ENCODE measurements at places on chromosomes 5 and 9.

GRCh38 chr9:127875306-127875966 is 2.0 kb downstream of the AK1 start:
- DNase-seq = no peak

DNA sequence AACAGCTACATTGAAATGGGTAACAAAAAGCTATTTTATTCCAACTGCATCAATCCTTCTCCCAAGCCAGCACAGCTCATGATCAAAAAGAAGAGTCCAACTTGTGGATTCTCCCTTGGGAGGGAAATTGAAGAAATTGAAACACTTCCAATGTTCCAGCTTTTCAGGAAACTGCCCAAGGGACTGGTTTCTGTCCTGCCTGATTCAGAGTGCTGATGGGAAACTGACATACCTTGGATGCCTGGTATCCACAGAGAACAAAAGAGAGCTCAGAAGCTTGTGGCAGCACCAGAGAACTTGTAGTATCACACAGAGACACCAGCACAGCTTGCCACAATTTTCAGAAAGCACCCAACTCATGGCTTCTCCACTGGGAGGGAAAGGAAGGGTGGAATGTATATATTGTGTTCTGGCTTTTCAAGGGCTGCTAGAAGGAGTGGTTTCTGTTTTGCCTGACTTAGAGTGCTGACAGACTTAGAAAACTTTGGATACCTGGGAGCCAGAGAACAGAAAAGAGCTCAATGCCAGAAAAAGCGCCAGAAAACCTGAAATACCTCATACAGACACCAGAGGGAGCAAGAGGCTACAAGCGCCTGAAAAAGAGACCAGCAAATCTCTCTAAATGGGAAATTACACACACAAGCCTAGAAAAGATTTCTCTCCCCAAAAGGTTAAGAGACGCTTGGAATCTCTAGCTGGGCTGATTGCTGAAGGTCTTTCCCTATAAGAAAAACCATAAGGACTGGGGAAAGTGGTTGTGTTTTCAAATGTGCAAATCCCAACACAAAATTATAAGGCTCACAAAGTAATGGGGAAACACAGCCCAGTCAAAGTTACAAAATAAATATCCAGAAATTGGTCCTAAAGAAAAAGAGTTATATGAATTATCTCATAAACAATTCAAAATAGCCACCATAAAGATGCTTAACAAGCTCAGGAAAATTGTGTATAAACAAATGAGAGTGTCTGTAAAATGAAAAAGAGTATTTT is 178.8 kb downstream of the SPOCK1 start:
- DNase-seq = peak; percentile 36

DNA sequence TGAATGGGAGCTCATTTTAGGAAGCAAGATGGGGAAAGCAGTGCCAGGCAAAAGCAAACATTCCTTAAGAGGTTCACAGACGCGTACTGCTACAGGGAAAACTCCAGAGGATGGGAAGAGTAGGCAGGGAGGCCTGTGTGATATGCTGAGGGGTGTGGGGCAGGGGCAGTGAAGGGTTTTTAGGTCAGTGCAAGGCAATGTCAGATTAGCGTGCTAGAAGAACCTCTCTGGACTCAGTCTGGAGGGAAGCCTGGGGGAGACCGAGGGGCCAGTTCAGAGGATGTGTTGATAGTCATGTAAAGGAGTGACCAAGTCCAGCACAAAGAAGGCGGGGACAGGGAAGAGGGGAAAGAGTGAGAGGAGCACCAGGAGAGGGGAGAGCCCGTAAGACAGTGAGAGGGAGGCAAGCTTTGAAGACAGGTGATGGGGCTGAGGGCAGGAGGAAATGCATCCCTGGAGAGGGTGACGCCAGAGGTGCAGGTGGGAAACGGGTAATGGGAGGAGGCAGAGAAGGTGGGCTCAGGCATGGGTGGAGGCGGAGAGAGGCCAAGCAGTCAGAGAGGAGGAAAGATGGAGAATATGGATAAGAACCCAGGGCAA is 134.5 kb downstream of the MTX3 start:
- no peak for DNase-seq

- no peak for DNase-seq
These were observed 61.6 kb downstream of the COL27A1 start for GRCh38 chr9:114216976-114217375.

GRCh38 chr5:159156426-159157238 is 52.7 kb downstream of the RNF145 start:
- DNase-seq = peak; percentile 18

GRCh38 chr5:95283761-95284571 is 928 bp downstream of the MCTP1 start:
- DNase-seq = no peak

- DNase-seq = no peak
These were observed 8.9 kb upstream of the IL6ST start for GRCh38 chr5:56003679-56004078.

DNA sequence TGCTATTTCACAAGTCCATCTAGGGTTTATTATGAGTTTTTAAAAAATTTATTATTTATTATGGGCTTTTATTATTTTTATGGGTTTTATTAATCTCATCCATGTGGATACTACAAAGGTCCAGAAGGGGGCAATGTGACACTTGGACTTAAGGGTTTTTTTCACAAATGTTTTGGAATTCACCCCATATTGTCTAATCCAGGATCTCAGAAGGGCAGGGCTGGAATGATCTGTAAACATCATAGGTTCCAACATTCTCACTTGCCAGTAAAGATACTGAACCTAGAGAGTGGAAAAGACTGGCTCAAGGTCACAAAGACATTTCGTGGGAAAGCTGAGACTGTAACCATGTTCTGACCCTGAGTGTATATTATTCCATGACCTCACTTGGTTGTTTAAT is 35.6 kb downstream of the NIM1K start:
- no peak for DNase-seq

DNA sequence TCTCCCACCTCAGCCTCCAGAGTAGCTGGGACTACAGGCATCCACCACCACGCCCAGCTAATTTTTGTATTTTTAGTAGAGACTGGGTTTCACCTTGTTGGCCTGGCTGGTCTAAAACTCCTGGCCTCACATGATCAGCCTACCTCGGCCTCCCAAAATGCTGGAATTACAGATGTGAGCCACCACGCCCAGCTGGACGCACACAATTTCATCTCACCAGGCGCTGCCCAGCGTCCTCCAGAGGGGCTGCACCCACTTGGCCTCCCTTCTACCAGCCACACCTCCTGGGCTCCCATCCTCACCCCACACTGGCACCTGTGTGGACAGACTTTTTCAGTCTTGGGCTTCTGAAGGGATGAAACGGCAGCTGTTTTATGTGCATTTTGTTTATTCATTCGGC is 3.8 kb upstream of the EXOC3 start:
- no peak for DNase-seq

DNA sequence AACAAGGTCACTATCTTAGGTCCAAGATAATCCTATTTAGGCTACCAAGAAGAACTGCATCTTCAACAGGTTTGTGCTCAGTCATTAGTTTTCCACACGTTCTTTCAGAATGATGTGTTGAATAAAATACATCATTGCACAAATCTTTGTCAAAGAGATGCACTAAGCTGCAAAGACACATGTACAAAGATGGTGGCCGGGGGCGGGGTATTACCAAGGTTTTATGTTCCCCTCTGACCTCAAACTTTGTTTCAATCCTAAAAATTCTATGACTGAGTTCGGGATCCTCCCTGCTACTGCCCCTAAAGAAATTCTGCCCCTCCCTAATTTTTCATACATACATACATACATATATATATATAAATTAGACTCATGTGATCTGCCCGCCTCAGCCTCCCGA is 14.2 kb downstream of the HSPA9 start:
- no peak for DNase-seq

DNA sequence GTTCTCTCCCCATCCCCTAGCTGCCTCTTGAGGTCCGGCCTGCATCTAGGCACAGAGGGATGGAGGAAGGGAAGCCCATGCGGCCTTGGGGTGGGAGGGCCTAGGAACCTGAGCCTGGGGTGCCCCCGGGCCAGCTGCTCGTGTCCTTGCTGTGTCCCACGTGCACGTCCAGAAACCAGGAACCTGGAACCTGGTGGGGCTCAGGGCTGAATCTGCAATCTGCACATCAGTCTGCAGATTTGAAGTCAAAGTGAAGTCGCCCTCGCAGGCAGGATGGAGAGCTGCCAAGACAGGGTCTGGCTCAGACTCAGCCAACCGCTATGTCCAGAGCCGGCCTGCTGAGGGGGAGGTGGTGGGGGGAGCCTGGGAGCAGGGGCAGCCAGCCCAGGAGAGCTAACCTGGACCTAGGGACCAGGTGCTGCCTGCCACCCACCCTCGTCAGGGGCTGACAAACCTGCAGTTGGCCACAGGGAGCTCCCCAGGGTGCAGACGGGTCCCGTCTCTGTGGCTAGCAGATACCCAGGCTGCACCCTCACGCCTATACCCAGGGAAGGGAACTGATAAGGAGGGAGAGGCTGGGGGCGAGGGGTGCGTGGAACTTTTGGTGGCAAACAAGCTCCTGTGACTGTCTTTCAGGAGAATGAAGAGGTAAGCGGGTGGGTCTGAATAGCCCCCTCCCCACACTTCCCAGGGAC is 103.5 kb upstream of the SIMC1 start:
- no peak for DNase-seq

DNA sequence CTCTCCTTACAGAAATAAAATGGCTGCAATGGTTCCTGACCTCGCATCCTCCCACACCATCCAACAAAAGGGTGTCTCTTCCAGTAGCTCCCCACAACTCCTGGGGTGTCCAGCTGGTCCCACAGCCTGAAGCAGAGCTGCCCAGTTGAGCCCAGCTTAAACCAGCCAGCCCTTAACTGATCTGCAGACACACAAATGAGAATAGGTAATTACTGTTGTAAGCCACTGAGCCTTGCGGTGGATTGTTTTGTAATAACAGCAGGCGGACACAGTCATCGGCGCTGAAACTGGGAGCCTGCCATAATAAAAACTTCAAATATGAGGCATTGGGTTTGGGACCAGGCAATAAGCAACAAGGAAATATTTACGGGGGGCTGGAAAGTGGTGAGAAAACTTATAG is 10.4 kb upstream of the ZBTB43 start:
- no peak for DNase-seq

- no peak for DNase-seq
These were observed 31.7 kb upstream of the GAS1 start for GRCh38 chr9:86978922-86979474.

- DNase-seq = no peak
These were observed 6.0 kb downstream of the F2RL2 start for GRCh38 chr5:76617229-76617628.

GRCh38 chr5:143509758-143510221 is 106.3 kb upstream of the NR3C1 start:
- DNase-seq = peak; percentile 2

DNA sequence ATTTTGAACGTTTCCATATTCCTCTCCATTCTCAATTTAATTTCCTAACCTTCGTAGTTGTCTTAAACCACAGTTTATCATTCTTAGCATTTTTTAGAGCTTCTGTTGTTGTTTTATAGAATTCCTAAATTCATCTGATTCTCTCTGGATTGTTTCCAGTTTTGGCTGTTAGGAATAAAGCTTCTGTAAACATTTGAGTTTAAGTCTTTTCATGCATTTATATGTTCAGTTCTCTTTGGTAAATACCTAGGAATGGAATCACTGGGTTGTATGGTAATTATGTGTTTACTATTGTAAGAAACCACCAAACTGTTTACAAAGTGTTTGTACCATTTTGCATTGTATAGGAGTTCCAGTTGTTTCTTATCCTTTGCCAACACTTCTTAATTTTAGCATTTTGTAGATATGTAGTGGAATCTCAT is 29.7 kb downstream of the GPR21 start:
- no peak for DNase-seq

DNA sequence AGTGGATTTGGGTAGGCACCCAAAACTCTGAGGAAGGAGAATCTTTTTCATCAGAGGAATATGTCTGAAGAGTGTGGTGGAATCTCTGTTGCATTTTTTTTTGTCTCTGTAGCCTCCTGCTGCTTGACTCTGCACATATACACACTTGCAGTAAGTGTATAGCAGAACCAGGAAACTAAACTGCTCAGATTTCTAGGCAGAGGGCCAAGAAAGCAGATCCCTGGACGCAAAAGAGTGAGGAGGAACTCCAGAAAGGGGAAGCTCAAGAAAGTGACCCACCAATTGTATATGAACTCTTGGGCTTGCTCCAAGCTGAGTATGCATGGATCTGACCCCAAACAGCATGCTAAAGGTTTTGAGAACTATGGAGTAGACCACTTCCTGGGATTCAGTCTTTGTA is 181.8 kb downstream of the GADD45G start:
- no peak for DNase-seq

DNA sequence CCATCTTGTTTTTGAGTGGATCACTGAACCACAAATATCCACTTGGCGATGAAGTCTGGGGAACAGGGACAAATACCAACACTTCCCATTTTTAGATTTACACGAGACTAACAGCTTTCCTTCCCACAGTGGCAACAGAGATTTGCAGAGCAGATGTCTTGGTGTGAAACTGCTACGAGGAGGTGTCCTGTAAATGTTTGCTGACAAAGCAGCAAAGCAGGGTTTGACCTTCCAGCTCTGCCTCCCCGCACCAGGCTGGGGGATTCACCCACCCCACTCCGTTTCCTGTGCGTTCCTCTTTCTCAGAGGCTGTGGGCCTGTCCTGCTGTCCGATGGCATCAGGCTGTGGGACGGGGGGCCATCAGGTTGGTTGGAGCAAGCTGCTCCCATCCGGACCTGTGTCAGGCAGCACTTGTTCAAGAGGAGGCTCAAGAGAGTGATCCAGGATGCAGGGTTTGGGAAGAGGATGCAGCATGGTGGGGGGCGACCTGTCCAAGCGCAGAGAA is 693 bp upstream of the RGS3 start:
- no peak for DNase-seq

GRCh38 chr5:181163487-181164075 is 16.2 kb downstream of the OR2V2 start:
- DNase-seq = no peak

DNA sequence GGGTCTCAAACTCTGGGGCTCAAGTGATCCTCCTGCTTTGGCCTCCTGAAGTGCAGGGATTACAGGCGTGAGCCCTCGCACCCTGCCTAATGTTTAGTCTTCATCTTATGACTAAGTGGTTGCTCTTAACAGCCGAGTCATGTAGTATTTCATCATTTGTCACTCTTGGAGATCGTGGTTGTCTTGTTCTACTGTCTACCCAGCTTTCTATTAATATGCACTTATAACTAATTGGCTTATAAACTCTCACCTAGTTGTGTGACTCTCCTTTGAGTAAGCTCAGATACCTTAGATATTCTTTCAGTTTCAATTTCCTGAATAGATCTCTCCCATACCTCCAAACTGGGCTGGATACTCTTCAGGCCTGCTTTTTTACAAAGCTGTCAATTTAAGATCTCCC is 19.9 kb downstream of the SLC44A1 start:
- DNase-seq = no peak

GRCh38 chr5:179975713-179976134 is 68.0 kb upstream of the TBC1D9B start:
- DNase-seq = no peak

- DNase-seq = no peak
These were observed 14.5 kb downstream of the SURF6 start for GRCh38 chr9:133321411-133321935.

Data from GM18507 (cell line).